ENCODE measurements at places on chromosomes 1 and 21. TPM values are rescaled to one million over a fixed set of nuclear protein-coding genes. Genes with fewer than 3 reads are reported as not detected.

NLRP3 gene
- total RNA-seq = 0.40 TPM

CFHR1 gene
- total RNA-seq = not detected

SPRR1B gene
- total RNA-seq = not detected

C1orf87 gene
- total RNA-seq = not detected

DNA sequence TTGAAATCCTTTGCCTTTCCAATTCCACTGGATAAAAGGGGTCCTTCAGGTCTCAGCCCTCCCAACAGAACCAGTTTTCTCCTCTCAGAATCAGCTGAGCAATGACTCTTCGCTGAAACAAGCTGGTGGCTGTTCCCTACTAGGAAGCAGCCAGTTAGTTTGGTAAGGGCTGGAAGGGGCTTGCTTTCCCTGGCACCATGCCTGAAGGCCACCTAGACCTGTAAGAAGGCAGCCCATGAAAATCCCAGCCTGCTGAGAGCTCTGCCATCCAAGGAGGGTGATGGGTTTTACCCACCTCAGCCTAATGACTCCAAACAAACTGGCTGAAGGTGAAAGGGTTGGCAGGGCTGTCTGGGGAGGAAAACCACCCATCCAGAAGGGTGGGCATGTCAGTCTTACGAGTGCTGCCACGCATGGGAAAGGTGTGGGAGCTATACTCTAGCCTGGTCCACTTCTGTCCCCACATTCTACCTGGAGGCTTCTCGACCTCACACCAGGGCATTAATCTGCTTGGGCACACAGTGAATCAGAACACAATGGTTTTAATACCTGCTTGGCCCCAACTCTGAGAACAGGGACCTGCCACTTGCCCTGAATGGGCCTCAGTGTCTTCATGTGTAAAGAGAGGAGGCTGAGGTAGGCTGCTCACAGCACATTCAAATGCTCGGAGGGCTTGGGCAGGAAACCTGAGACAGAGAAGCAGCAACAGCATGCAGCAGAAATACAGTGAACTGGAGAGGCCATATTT, 53.0 kb downstream of the CD46 start:
- no peak for DNase-seq

DNA sequence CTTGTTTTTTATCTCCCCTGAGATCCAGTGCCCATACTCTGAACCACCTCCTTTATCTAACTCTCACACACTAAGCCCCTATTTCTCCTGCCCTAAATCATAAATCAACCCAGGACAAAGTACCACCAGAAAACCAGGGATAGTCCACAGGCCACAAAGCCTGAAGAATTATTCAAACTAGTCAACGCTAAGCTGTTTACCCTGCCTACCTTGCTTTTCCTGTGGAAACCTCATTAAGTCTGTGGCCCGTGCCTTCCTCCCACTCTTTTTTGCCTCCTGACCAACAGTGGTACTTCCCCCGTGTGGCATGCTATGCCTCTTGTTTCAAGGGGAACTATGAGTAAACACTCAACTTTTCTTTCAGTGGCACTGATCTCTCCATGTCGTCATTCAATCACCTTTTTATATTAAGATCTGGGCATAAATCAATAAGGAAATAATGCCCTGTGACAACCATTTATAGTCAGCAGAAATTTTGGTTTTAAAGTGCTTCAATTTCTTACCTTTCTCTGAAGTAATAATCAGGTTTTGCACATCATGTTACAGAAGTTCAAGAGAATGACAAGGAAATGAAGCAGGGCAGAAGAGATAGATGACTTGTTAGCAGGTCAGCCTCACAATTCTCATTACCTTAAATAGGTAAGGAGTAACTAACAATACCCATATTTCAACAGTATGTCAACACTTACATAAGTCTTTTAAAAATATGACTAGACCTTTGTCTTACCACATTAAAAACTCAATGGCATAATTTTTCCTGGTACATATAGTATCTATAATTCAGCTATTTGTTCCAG, 32.1 kb downstream of the EYA3 start:
- DNase-seq = no peak

- DNase-seq = no peak
These were observed 123.3 kb upstream of the DPYD start for GRCh38 chr1:98044071-98044697.

Measured in PC-3 (cell line).